ENCODE measurements at places on chromosomes 12 and 14.

GRCh38 chr14:58662018-58662417, 24.3 kb downstream of the DACT1 start:
- DNase-seq = no peak

DNA sequence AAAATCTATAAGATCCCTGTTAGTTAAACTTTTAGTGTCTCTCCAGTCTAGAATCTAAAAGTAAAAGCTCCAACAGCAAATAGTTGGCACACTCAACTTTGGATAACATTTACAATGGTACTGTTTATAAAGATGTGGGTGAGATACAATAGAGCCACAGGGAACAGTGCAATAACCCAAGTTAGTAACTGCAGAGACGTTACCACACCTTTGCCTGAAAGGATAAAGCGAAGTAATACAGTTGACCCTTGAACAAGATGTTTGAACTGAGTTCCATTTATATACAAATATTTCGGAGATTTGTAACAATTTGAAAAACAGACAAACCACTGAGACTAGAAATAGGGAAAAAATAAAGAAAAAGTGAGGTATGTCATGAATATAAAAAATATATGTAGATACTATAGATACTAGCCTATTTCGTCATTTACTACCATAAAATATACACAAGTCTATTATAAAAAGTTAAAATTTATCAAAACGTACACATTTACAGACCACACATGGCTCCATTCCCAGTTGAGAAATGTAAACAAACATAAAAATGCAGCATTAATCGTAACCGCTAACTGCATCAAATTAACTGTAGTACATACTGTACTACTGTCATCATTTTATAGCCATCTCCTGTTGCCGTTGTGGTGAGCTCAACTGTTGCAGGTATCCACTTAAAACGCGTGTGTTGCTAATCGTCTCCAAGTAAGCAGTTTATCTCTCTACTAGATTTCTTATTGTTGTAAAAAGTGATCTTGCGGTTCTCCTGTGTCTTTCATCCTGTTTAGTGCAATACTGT, 56.5 kb upstream of the HIF1A start:
- no peak for DNase-seq

DNA sequence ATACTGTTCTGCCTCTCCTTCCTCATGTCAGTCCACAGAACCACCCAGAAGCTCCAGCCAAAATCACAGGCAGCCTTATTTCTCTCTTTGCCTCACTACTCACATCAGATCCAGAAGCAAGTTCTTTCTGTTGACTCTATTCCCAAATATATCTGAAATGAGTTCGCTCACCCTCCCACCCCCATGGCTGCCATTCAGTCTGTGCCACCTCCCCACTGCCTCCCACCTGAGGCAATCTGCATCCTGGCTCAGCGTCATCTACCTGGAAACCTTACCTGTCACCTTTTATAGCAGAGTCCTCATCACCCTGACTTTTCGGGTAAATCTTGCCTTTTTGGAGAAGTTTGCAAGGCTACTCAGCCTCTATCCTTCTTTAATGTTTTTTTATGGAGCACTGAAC, 501.8 kb downstream of the BCL11B start:
- DNase-seq = no peak

DNA sequence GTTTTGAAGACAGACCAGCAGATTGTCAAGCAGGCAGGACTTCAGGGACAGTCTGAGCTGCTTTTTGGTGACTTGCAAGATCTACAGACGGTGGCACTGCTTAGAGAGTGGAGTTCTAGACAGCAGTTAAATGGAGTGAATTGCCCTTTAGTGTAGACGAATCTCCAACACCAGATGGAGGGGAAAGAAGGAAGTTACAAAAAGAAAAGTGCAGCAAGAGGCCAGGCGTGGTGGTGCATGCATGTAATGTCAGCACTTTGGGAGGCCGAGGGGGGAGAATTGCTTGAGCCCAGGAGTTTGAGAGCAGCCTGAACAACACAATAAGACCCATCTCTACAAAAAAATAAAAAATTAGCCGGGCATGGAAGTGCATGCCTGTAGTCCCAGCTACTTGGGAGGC, 8.4 kb upstream of the HHIPL1 start:
- no peak for DNase-seq

DNA sequence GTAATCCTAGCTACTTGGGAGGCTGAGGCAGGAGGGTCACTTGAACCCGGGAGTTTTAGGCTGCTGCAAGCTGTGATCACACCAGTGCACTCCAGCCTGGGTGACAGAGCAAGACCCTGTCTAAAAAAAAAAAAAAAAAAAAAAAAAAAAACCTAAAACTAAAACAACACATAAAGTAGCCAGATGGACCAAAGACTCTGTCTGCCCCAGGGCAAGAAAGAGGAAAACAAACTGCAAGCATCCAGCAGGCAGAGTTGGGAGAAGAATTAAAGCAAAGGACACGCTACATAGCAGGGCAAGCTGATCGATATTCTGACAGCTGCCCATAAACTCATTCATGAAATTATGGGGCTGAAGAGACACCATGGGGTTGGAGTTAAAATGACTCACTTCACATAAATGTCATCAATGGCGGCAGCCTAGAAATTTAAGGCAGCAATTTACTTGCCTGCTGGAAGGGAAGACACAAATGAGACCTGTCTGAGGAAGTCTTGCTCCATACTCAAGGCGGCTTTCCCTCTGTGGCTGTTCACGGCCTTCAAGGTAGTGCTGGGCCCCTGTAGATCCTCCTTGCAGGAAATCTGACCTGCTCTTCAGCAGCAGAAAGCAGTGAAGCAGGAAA, 259.1 kb upstream of the FKBP4 start:
- DNase-seq = no peak

GRCh38 chr14:99006276-99006675, 265.7 kb downstream of the BCL11B start:
- DNase-seq = no peak

- DNase-seq = peak; percentile 75
Measured at GRCh38 chr14:75268633-75269550, 9.7 kb upstream of the FOS start.

- no peak for DNase-seq
Measured at GRCh38 chr14:105299654-105300541, 903 bp downstream of the BRF1 start.

- DNase-seq = peak; percentile 32
Measured at GRCh38 chr12:132686825-132687210, 324 bp downstream of the POLE start.

GRCh38 chr14:61225344-61225743, 55.8 kb downstream of the TMEM30B start:
- DNase-seq = no peak

GRCh38 chr12:53231921-53232645, at the start of gene RARG:
Gene RARG, minus strand, starts transcription at chr12:53232209. Its CDS starts 4,664 bp downstream, at chr12:53227545.
- DNase-seq = peak; percentile 60

DNA sequence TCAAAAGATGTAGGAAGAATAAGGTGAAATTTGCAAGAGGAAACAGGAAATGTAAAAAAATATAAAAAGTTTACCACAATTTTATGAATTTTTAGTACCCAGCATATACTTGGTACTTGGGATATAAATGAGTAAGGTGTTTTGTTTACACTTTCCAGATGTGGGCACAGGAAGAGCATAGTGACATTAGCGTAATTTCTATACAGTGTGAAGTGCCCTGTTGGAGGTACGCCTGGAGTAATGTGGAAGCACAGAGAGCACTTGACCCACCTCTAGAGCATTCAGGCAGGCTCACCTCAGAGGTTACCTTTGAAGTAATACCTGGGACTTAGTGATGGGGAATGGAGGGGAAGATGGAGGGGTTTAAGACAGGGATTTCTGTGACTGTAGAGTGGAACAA, 89.5 kb downstream of the AEBP2 start:
- no peak for DNase-seq

DNA sequence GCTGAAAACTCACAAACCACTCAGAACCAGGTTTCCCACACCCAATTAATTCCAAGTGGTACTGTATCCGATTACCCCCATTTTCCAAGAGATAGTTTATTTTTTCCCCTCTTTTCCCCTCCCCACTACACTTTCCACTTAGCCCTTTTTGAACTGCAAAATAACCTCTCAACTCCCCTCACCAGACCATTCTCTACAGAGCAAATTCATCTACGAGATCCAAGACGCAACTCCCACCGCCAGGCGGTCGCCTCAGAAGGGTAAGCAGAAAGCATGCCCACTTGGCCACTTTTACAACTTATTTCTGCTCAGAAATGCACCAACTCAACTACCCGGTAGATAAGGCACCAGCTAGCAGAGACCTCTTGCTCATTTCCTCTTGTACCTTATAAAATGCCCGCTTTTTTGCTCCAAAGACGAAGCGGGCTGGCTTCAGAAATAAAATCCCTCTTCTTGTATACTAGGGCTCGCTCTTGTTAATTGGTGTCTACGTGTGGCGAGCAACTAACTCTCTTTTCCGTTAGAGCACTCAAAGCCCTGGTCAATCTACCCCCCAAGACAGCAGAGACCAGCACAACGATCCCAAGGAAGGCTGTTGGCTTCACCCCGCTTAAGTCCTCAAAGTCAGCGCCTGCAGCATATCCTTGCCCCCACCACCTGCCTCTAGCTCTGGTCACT, 910 bp upstream of the SRP54 start:
- peak; percentile 74 for DNase-seq

Data from mesendoderm (in vitro differentiated cells).